ENCODE measurements at places on chromosomes 3 and 15. TPM values are rescaled to one million over a fixed set of nuclear protein-coding genes. Genes with fewer than 3 reads are reported as not detected.

EIF5A2 gene
- 9.0 TPM for total RNA-seq

SCG5 gene
- total RNA-seq, result not detected

TUSC7 gene
- not detected for total RNA-seq

POLQ gene
- total RNA-seq, result 2.3 TPM

C3orf70 gene
- 0.06 TPM for total RNA-seq

SHF gene
- 10.7 TPM for total RNA-seq

NME9 gene
- not detected for total RNA-seq

EOMES gene
- 0.20 TPM for total RNA-seq

DUT gene
- 159 TPM for total RNA-seq

FGF12 gene
- total RNA-seq, result not detected

WDR93 gene
- 0.64 TPM for total RNA-seq

EBLN2 gene
- 1.5 TPM for total RNA-seq

NPHP3 gene
- total RNA-seq, result 26.3 TPM

GOLGA8R gene
- total RNA-seq, result not detected

SLC28A1 gene
- total RNA-seq, result not detected

CLDN18 gene
- not detected for total RNA-seq

LRRC34 gene
- not detected for total RNA-seq
